RPMI7951 (cell line): ENCODE measurements at places on chromosomes 12 and 14. TPM values are rescaled to one million over a fixed set of nuclear protein-coding genes. Genes with fewer than 3 reads are reported as not detected.

DNA sequence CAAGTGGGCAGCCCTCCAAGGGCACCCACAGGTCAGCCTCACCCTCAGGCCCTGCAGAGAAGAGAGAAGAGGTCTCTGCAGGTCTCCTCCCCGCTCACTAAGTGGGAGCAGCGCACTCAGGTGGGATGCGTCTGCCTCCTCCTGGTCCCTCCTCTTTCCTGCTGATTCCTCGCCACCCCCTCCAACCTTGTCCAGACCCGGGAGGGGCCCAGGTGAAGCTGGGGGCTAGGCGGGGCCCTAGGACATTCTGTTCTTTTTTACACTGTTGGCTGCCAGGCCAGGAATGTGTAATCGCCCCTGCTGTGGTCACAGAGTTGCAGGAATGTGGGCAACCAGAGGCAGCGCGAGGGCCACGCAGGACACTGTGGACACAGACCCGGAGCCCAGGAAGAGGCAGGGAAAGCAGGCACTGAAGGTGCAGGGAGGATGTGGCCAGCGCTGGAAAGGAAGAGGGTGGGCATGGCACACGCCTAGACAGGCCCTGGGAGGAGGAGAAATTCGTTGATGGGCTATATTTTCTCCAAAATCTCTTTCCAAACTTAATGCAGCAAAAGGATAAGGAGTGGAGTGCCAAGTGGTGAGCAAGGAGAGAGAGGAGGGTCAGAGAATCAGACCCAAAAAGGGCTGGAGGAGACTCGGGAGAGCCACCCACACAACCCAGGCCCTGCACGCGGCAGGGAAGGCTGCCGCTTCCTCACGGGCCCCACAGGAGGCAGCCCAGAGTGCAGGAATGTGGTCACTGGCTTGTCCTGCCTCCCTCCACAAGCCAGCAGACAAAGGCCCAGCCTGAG is 911 bp upstream of the SCNN1A start:
- DNase-seq, result peak; percentile 41

GRCh38 chr12:59973515-59973914 is 377.7 kb downstream of the SLC16A7 start:
- peak; percentile 58 for DNase-seq

DNA sequence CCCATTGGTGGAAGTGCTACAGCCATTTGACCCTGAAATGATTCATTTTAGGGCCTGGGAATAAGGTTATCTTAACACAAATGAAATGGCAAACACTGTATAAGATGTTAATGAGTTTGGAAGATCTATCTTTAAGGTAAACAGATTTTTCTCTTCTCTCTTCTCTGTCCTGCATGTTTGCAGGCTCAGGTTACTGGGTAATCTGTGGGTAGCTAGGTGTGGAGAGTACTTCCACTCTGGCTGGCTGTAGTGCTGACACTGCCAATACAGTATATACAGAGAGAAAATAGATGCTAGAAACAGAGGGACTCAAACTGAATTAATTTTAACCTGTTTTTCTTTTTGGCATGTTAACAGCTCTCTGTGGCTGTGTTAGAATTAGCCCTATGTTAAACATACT is 84.6 kb downstream of the SLC38A6 start:
- no peak for DNase-seq

GRCh38 chr12:56718636-56719035 is 6.5 kb downstream of the NACA start:
- DNase-seq, result no peak

- peak; percentile 41 for DNase-seq
Measured at GRCh38 chr14:94180655-94181271, 6.6 kb downstream of the PPP4R4 start.

DNA sequence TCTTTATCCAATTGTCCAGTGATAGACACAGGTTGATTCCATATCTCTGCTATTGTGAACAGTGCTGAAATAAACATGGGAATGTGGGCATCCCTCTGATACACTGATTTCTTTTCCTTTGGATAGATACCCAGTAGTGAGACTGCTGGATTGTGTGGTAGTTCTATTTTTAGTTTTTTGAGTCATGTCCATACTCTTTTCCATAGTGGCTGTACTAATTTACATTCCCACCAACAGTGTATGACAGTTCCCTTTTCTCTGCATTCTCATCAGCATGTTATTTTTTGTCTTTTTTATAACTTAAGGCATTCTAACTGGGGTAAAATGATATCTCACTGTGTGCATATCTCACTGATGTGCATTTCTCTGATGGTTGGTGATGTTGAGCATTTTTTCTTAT is 24.8 kb upstream of the VASH1 start:
- no peak for DNase-seq

DNA sequence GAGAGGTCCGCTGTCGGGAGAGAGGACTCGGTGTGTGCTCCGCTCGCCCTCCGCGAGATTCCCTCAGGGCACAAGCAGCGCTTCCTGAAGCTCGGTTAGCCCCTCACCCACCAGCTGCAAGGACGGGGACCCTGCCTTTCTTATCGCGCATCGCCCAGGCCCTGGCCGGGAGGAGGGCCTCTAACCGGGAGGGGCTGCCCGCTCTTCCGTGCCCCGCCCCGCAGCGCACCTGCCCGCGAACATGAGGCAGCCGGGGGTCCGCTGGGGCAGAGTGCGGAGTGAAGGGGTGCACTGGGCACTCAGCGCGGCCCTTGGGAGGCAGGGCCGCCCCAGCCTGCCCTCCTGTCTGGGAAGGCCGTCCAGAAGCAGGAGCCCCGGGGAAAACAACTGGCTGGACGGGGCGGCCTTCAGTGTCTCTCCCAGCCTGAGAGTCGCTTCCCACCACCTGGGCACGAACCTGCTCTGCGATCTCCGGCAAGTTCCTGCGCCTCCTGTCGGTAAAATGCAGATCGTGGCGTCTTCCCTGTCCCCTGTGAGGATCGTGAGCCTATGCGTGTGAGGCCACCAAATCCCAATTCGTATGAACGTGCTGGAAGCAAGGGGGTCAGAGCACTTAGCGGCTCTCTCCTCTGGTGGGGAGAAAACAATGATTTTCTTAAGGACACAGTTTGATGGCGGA is 28.0 kb upstream of the ADIPOR2 start:
- no peak for DNase-seq

The ITGB7 gene
- 0.96 and 1.1 TPM in 2 replicates for total RNA-seq

The MEG3 gene
- total RNA-seq, result 0.72 TPM in 1 of 2 replicates, not detected in the other

The GYS2 gene
- not detected in 2 replicates for total RNA-seq

The KLRC1 gene
- not detected in 2 replicates for total RNA-seq

The MBD6 gene
- total RNA-seq, result 1.7 and 2.1 TPM in 2 replicates

The ASCL1 gene
- not detected in 2 replicates for total RNA-seq
